ENCODE measurements at places on chromosomes 1 and 21. TPM values are rescaled to one million over a fixed set of nuclear protein-coding genes. Genes with fewer than 3 reads are reported as not detected.
A peak's percentile ranks its signal among the peaks of the same experiment; 100 is the strongest.

DNA sequence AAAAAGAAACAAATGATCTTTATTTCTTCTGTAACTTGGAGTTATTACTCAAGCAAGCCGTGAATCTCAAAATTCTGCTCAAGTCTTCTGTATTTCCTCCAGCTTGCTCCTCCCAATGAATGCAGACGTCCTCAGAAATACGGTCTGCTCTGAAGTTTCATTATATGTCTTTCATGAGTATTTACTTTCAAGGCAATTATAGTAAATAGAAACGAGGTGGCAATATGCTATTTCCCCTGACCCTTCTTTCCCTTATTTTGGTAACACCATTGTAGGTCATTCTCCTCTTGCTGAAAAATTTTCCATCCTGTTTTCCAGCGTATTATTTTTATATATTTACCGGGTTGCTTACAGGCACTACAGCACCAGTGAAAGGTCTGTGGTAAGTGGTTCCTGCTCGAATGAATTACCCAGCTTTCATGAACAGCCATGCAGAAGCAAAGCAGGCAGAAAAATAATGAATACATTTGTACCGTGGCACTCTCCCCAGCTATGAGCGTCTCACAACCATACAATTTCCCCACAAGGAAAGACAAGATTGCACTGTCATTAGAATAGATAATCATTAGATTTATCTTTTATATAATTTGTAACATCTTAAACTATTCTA lies 350.9 kb upstream of the PKN2 start:
- H3K4me1 ChIP-seq, result no peaks in the 10 kb centered on the region
- DNase-seq, result no peak

The LGALS8 gene
- 47.3 TPM for total RNA-seq

GRCh38 chr1:230750576-230750975 lies 3.4 kb downstream of the CAPN9 start:
- DNase-seq, result no peak
- no peak overlapping the region for H3K27ac ChIP-seq
- H3K36me3 ChIP-seq, result no peaks in the 10 kb centered on the region
- H3K4me1 ChIP-seq, result no peaks in the 10 kb centered on the region
- no peak overlapping the region for H3K4me3 ChIP-seq

The DYRK3 gene
- total RNA-seq, result 11.0 TPM

DNA sequence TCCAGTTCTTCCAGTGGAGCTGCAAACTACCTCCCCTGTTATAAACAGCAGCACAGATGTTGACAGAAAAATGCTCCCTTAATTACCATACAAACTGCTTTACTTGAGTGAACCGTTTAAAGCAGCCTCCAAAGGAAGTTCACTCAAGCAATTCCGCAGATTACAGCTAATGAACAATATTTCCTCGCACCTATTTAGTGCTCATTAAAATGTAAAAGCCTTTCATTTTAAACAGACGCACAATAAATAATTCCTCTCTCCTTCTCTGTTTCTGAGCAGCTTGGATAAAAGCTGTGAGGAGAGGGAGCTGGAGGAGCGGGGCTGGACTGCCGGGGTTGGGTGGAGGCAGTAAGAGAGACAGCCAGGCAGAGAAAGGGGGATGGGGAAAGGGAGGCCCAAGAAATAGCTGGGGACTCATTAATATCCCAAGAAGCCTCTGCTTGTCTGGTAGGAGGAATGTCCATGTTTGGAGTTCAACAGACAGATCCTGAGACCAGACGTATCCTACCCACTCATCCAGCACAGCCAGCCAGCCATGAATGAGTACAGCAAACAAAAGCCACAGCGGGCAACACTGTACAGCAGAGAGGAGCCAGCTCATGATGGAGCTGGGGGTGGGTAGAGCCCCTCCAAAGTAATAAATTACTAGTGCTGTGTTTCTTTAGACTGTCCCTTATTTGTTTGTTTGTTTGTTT lies 227.7 kb downstream of the GPATCH2 start:
- H3K27me3 ChIP-seq, result no peaks in the 10 kb centered on the region
- H3K27ac ChIP-seq, result no peak overlapping the region
- no peaks in the 10 kb centered on the region for H3K4me1 ChIP-seq
- no peak overlapping the region for H3K4me3 ChIP-seq
- no peak for DNase-seq
- H3K36me3 ChIP-seq, result no peaks in the 10 kb centered on the region

GRCh38 chr1:210292231-210292871 lies 36.4 kb upstream of the HHAT start:
- H3K36me3 ChIP-seq, result no peaks in the 10 kb centered on the region
- no peak for DNase-seq

- H3K4me3 ChIP-seq, result no peak overlapping the region
- no peak for DNase-seq
- H3K36me3 ChIP-seq, result no peaks in the 10 kb centered on the region
- H3K27me3 ChIP-seq, result peaks cover 33% of the 10 kb centered on the region
Measured at GRCh38 chr21:36689324-36689723, 9.6 kb upstream of the SIM2 start.

DNA sequence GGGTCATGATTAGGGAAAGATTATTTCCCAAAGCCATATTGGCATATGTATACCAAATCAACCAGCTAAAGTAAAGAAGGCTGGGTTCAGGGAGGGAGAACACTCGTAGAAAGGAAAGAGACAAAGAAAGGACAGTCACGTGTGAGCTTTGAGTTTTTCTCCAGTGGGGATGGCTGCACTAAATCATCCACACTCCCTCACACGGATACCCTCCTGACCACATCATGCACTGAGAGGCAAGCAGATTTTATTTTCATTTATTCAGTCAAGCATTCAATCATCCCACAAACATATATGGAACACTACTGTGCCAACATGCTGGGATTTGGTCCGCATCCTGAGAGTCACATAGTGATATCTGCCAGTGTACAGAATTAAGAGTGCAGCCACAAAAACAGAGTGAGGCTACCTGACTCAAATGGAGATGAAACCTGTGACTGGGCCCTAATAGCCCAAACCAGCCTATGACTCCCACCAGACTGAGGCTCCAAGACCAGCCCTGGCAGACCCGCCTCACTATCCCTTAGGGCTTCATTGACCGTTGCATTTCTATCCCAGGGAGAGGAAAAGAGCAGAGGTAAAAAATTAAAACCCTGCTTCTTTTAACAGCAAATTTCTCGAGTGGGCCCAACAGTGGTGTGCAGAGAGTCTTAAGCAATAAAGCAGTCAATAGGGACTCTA lies 155.9 kb downstream of the BARHL2 start:
- DNase-seq, result no peak
- H3K4me3 ChIP-seq, result no peak overlapping the region
- H3K36me3 ChIP-seq, result no peaks in the 10 kb centered on the region
- no peak overlapping the region for H3K27ac ChIP-seq

- H3K27me3 ChIP-seq, result no peaks in the 10 kb centered on the region
- H3K4me3 ChIP-seq, result no peak overlapping the region
- DNase-seq, result no peak
- no peaks in the 10 kb centered on the region for H3K36me3 ChIP-seq
- H3K4me1 ChIP-seq, result peaks cover 4% of the 10 kb centered on the region
- no peak overlapping the region for H3K27ac ChIP-seq
Measured at GRCh38 chr1:235933766-235934116, 67.0 kb upstream of the LYST start.

GRCh38 chr1:67614511-67614934 lies 70.5 kb upstream of the GADD45A start:
- H3K4me3 ChIP-seq, result no peak overlapping the region
- H3K4me1 ChIP-seq, result no peaks in the 10 kb centered on the region
- DNase-seq, result no peak
- H3K27ac ChIP-seq, result no peak overlapping the region

The CD1C gene
- total RNA-seq, result 0.31 TPM

- peak overlapping the region; percentile 66 for H3K27ac ChIP-seq
- H3K36me3 ChIP-seq, result peaks cover 16% of the 10 kb centered on the region
- DNase-seq, result no peak
- H3K4me3 ChIP-seq, result no peak overlapping the region
- peaks cover 45% of the 10 kb centered on the region for H3K4me1 ChIP-seq
Measured at GRCh38 chr1:246583056-246583440, 16.8 kb downstream of the CNST start.

DNA sequence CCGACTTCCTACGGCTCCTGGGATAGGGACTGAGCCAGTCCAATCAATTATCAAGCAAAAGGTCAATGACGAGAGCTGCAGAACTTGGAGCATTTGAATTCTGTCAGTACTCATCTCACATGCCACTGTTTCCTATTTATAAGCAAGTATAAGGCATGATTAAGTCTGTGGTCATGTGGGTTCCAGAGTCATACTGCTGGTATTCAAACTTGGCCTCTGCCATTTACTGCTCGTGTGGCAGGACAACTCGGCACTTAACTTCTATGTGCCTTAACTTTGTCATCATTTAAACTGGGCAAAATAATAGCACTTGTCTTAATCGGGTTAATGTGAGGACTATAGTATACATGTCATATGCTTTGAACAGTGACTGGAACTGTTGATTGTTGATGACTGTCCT lies 44.9 kb upstream of the TNFSF18 start:
- no peak overlapping the region for H3K27ac ChIP-seq
- DNase-seq, result no peak
- no peaks in the 10 kb centered on the region for H3K27me3 ChIP-seq
- H3K36me3 ChIP-seq, result no peaks in the 10 kb centered on the region

The RSBN1 gene
- total RNA-seq, result 19.2 TPM

DNA sequence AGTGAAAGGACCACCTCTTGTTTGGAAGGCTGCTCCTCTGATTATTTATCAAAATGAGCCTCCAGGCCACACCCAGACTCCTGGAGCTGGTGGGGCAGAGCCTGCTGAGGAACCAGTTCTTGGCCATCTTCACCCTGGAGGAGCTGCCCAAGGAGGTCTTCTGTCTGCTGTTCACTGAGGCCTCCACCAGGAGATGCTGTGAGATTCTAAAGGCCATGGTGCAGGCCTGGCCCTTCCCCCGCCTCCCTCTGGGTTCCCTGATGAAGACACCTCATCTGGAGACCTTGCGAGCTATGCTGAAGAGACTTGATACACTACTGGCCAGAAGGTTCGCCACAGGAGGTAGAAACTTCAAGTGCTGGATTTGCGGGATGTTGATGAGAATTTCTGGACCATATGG lies 61.7 kb upstream of the GJA8 start:
- no peaks in the 10 kb centered on the region for H3K27me3 ChIP-seq
- H3K4me3 ChIP-seq, result no peak overlapping the region
- H3K4me1 ChIP-seq, result no peaks in the 10 kb centered on the region
- no peak for DNase-seq
- H3K36me3 ChIP-seq, result no peaks in the 10 kb centered on the region
